Fibroblast of the conjunctiva (primary cell): ENCODE measurements at places on chromosomes 6 and 20.

GRCh38 chr20:57504411-57504810 is 20.5 kb downstream of the CTCFL start:
- no peak for DNase-seq

DNA sequence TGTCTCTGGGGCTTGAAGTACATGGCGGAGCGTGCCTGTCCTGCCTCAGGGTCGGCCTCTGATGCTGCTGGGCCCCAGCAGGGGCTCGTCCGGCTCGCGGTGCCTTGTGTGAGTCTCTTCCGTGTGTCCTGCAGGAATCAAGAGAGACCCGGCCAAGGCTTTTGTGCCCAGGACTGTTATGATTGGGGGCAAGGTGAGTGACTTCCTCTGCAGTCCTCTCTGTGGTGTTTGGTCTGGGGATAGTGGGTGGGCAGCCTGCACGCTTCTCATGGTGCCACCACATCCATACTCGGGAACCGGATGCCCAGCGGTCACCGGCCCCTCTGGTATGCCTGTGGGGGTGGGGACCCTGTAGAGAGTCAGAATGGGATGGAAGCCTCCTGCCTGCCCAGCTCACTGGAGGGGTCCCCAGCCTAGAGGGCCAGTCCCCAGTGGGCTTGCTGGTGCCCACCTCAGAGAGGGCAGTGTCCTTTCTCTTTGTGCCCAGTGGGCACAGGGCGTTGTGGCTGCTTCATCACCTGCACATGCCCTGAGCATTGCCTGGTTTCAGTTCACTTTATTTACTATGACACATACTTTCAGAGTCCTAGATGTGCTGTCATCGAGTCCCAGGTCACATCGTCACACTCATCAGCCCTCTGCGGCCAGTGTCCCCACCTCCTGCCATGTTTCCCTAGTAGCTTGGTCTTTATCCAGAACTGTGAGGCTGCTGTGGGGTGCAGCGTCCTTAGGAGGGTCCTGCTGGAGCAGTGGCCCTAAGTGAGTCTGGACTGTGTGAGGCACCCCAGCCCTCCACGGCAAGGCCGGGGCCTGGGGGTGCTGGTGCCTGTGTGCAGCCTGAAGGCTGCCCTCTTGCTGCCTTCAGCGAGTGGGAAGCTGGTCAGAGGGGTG is 40.7 kb downstream of the PYGB start:
- no peak for DNase-seq

- DNase-seq, result no peak
Observed at GRCh38 chr20:60352596-60352995, 394.4 kb downstream of the CDH26 start.

GRCh38 chr6:120871416-120872261 is 462.6 kb downstream of the TBC1D32 start:
- no peak for DNase-seq

GRCh38 chr6:52285177-52286068 is 881 bp upstream of the MCM3 start:
- DNase-seq, result peak; percentile 50

GRCh38 chr6:6570929-6571671 is 17.4 kb upstream of the LY86 start:
- DNase-seq, result no peak

GRCh38 chr6:117607511-117607910 is 5.2 kb upstream of the GOPC start:
- DNase-seq, result no peak

GRCh38 chr6:78629154-78629721 is 238.1 kb upstream of the IRAK1BP1 start:
- DNase-seq, result no peak

DNA sequence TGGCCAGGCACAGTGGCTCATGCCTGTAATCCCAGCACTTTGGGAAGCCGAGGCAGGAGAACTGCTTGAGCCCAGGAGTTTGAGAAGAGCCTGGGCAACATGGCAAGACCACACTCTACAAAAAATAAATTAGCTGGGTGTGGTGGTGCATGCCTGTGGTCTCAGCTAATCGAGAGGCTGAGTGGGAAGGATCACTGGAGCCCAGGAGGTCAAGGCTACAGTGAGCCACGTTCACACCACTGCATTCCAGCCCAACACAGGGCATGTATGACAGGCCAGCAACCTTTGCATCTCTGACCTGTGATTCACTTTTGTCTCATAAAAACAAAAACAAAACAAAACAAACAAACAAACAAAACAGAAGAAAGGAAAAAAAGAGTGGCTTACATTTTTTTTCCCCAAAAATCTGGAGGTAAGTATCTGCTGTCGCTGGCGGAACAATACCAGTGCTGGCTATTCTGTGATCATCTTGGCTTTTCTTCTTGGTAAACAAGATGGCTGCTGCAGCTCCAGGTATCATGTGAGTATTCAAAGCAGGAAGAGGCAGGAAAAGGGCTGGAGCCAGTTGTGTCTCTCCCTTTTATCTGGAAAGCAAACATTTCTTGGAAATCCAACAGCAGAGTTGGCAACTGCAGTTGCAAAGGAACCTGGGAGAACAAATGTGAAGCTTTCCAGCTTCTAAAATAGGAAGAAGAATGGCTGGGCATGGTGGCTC is 40.4 kb upstream of the ZMYND8 start:
- DNase-seq, result no peak

DNA sequence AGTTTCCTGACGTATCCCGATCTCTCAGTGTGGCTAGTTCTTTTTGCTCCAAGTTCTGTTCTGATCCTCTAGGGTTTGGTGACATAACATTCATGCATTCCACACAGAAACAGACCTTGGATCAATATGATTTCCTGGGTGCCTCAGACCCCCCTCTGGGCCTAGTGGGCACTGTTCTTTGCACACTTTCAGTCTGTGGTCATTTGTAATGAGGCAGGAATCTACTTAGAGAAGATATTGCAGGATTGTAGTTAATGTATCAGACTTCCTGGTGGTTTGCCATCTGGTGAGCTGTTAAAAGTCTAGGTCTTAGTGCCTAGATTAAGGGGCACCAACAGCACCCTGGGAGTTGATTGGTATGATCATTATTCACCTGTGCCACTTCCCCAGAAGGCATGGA is 7.5 kb downstream of the BEND6 start:
- DNase-seq, result no peak

GRCh38 chr6:161138543-161139303 is 135.1 kb downstream of the AGPAT4 start:
- no peak for DNase-seq

DNA sequence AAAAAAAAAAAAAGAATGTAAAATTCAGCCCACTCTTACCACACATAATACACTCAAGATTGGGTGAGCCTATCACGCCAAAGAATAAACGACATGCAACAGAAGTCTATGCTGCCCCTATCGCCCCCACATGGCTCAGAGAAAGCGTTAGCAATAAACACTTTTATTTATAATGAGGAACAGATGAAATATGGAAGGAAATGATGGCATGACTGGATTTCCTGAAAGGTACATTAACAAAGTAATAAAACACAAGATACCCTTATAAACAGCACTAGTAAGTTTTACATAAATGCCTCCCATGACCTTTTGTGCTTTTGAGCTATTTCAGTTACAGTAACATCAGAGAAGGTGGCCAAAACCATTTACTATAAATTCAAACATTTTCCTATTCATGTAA is 71.4 kb upstream of the SCAF8 start:
- DNase-seq, result no peak

- DNase-seq, result no peak
Observed at GRCh38 chr6:167919349-167919748, 78.1 kb upstream of the KIF25 start.

DNA sequence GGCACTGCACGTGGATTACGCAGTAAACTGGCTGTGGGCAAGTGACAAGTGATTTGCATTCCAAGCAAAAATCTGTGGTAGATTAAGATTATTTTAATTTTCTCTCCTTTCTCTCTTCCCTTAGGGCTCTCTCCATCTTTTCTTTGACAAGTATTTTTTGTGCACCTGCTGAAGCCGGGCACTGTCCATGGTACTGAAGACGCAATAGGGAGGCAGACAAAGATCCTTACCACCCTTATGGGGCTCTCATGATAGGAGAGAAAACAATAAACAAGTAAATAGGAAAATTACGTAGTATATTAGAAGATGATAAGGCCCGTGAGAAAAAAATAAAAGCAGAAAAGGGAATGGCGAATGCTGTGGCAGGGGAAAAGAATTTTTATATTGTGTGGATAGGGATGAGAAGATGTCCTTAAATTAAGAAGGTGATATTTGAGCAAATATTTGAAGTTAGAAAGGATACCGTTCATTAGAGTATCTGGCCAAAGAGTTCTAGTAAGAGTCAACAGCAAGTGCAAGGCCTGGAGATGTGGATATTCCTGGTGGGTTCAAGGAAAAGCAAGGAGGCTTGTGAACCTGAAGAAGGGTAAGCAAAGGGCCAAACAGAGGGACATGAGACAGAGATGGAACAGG is 146.0 kb downstream of the LAMP5 start:
- DNase-seq, result no peak

DNA sequence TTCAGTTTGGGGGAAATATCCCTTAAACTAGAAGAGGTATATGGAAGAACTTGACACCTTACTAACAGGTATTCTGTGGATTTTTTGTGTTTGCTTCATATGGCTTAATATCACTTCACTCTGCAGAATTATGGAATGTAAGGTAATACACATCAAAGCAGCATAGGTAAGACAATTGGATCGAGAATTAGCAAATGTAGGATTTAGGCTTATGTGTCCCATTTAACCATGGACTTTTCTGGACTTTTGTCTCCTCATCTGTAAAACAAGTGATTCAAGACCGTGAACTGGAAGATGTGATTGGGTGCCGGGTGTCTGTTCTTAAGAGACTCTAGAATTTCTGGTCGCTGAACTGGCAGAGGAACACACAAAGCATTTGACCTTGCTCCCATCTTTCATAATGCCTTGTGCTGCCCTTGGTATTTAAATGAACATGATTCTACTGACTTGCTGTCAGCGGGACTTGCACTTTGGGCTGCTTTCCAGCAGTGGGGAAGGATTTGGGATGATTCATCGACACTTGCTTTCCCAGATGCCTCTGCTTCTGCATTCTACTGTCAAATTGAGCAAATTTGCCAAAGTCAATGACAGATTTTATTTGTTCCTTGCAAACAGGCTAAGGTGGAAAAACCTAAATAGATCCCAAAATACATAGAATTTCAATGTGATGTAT is 199.8 kb downstream of the PLCB1 start:
- peak; percentile 45 for DNase-seq

GRCh38 chr6:107991772-107992550 is 34.0 kb upstream of the SEC63 start:
- no peak for DNase-seq

DNA sequence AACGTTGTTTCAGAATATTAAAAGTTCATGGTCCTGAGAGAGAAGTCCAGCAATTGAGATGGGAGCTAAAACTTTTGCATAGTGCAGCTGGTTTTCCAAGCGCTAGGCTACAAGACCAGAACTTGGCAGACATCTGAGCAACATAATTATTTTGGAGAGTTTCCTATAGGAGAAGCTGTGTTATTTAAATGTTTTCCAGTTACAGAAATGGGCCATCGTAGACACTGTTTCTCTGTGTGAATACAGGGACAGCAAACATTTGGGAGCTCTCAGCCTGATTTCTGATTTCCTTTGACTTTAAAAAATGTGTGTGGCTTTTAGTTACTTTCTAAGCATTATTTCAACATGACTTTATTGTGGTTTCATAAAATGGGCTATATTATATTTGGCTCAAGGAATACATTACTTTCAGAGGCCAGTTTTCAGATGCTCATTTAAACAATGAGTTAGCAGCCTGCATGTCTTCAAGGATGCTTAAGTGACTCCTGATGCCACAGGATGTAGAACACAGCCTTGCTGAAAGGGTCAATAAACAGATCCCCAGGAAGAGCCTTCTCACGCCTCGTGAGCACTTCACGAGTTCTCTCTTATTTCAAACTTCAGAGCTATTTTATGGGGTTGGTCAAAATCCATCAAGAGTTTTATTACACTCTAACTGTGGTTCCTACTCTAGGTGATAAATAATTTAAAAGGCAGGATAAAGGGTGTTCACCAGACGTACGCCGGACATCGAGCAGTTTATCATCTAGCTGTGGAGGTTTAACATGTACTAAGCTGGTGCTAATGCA is 193.8 kb downstream of the SMOC2 start:
- no peak for DNase-seq

- DNase-seq, result no peak
Observed at GRCh38 chr6:38119516-38119915, 300.0 kb downstream of the ZFAND3 start.
